ENCODE measurements at places on chromosomes 4 and X.

- no peak for DNase-seq
Observed at GRCh38 chr4:81625422-81626417, 154.0 kb upstream of the RASGEF1B start.

- DNase-seq = no peak
Observed at GRCh38 chr4:34861666-34862065, 1382.6 kb downstream of the ARAP2 start.

DNA sequence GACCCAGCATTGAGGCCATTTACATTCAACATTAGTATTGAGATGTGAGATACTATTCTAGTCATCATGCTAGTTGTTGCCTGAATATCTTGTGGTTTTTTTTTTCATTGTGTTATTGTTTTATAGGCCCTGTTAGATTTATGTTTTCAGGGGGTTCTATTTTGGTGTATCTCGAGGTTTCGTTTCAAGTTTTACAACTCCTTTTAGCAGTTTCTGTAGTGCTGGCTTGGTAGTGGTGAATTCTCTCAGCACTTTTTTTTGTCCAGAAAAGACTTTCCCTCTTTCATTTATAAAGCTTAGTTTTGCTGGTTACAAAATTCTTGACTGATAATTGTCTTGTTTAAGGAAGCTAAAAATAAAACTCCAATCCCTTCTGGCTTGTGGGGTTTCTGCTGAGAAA lies 115.5 kb downstream of the NPNT start:
- no peak for DNase-seq

DNA sequence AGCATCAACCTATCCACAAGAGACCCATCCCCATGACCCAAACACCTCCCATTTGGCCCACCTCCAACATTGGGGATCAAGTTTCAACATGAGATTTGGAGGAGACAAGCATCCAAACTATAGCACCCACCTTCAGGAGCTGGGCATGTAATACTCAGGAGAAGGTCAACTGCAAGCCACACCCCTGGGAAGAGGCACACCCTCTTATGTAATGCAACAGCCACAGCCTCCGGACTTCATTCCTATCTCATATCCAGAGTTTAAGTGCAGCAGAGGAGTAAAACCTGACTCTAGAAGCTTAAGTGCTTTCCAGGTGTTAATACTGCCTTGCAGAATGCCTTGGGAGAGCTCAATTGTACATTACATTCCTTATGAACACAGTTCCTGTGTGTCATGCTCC lies 197.4 kb downstream of the PTTG2 start:
- DNase-seq = no peak

GRCh38 chr4:183968931-183969330 lies 63.8 kb downstream of the STOX2 start:
- no peak for DNase-seq

GRCh38 chr4:53441564-53441963 lies 64.1 kb downstream of the FIP1L1 start:
- DNase-seq = no peak

- no peak for DNase-seq
Observed at GRCh38 chrX:129565046-129565650, 25.1 kb downstream of the OCRL start.

GRCh38 chr4:182170417-182170935 lies 72.7 kb upstream of the TENM3 start:
- DNase-seq = no peak

GRCh38 chrX:10828640-10829039 lies 208.3 kb upstream of the MID1 start:
- no peak for DNase-seq

- DNase-seq = no peak
Observed at GRCh38 chrX:20680998-20681397, 414.3 kb upstream of the RPS6KA3 start.

- DNase-seq = no peak
Observed at GRCh38 chr4:88009871-88010270, 2.4 kb downstream of the PKD2 start.

DNA sequence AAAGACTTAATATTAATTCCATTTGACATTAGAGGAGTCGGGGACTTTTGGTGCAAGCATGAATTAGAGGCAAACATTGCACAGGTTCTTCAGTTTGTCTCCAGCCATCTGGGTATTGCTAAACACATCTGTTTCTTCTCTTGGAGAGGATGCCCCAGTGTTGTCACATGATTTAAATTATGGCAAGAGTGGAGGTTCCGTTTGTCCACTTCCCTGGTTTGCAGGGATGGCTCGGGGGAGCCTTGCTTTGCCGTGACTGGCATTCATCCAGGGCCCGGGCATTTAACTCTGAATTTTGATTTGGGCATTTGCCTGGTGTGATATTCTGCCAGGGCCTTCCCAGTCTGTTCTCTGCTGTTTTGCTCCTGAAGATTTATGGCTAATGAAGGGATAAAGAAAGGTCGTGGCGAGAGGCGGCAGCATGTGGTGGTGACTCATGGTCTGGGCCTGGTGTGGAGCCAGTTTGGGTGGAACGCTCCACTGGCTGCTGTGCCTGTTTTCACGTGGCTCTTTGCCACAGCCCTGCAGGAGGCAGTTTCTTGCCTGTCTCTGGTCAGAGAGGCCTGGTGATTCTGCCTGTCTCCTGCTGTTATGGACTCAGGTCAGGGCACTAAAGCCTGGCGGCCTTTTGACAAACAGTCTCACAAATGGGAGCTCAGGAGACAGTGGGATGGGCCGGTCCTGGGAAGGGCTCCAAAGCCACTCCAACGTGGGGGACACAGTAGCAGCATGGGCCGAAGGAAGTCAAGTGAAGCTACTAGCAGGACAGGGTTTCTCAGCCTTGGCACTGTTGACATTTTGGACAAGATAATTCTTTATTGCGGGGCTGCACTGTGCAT lies 99.4 kb upstream of the PGRMC2 start:
- no peak for DNase-seq

DNA sequence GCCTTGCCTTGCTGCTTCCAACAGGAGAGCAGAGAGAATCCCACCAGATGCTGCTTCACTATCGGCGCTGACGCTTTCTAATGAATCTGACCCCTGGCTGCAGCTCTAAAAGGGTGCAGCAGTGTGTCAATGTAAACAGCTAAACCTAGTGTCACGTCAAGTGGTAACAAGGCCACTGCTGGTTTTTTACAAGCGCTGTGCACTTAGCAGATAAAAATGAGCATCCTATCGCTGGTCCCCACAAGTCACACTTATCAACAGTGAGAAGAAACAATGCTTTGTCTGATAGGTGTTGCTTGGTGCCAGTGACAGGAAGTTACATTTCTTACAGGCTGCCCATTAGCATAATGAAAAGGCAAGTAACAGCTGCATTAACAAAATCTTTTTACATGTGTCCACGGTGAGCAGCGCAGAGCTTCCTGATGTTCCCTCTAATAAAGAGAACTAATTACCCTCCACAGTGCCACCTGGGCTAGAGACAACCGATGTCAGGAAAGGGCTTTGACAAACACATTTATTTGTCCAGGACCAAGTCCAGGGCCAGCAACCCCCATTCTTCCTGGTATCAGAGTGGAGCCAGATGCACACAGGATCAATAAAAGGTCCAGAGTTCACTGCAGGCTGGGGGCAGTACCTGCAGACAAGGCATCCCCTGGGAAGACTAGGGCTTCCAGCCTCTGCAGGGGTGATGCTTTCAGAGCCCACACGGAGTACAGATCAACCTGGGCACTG lies 176.0 kb downstream of the MGST2 start:
- DNase-seq = no peak

GRCh38 chr4:168021666-168022065 lies 70.7 kb upstream of the ANXA10 start:
- no peak for DNase-seq

DNA sequence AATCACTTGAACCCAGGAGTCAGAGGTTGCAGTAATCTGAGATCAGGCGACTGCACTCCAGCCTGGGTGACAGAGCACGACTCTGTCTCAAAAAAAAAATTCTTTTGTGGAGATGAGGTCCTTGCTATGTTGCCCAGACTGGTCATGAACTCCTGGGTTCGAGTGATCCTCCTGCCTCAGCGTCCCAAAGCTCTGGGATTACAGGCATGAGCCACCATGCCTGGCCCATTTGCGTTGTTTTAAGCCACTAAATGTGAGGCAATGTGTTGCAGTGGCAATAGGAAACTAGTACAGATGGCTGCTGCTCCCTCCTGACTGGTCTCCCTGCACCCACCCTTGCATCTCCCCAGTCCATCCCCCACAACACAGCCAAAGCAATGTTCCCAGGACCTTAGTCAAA lies 40.0 kb upstream of the APLN start:
- no peak for DNase-seq

GRCh38 chr4:186500721-186501304 lies 54.6 kb downstream of the MTNR1A start:
- no peak for DNase-seq

DNA sequence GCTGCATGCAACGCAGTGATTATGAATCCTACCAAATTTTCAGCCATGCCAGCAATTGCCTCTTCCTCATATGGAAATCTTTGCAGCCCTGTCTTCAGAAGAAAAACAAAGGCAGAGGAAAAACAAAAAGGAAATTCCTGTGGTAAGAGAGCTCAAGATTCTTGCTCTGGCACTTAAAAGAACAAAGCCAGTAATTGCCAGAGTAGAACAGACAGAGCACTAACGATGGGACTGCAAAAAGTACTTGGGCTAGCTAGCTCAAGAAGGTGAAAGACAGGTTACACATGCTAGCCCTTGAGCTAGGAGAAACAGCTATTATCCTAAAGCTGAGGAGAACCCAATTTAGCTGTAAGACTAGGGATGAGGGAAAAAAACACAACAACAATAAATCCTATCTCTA lies 582.3 kb downstream of the KCNIP4 start:
- no peak for DNase-seq

- DNase-seq = no peak
Observed at GRCh38 chr4:127782025-127782274, 172 bp upstream of the HSPA4L start.

DNA sequence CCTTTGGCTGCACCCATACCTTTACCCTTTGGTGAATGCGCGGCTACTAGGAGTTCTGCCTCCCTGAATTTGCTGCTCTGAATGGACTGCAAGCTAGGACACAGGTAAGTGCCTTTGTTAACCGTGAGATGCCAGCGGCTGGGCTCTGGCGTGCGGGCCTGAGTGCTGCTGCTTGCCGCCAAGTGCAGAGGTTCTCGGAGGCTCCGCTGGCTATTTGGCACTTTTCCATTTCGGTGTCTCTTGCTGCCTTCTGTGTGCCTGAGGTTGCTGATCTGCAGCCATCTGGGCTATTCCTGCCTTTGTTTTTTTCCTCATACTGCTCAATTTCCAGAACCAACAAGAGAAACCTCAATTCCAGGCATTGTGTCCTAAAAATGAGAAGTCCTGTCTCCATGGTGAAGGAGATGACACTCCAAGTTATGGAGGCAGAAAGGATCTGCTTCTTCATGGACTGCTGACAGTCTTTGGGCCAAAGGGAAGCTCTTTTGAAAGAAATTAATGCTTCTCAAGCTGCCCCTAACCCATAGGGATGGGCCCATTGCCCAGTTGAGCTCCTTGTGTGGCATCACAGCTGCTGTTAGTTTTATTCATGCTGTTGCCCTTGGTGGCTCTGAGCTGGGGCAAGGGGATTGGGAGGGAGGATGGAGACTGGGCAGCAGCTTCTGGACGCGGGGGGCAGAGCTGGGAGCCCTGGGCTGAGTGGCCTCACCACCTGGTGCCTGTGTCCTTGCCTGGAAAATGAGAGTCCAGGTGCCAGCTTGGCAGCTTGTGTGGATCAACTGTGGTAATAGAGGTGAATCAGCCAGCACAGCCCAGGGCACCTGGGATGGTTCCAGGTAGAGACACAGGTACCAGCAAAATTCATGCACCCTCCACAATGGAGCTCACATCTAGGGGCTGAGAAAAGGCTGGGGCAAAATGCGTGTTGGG lies 3.8 kb upstream of the TBC1D14 start:
- no peak for DNase-seq

- DNase-seq = no peak
Observed at GRCh38 chrX:39335513-39336235, 534.4 kb downstream of the MID1IP1 start.

DNA sequence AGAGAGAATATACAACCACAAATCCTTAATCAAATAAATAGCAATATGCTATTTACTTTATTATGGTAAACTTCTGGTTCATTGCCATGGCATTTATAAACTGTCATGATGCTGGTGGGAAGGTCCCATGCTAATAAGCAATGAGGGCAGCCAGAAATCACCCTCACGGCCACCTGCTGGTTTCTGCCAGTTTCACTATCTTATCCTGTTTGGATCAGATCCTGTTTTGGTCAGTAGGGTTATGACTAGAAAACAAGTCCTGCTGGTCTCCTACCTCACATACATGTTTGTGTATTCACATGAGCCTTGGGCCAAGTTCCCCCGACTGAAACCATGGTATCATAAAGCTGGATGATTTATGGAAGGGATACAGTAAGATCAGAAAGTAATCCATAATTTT lies 28.1 kb downstream of the XAGE5 start:
- DNase-seq = no peak

DNA sequence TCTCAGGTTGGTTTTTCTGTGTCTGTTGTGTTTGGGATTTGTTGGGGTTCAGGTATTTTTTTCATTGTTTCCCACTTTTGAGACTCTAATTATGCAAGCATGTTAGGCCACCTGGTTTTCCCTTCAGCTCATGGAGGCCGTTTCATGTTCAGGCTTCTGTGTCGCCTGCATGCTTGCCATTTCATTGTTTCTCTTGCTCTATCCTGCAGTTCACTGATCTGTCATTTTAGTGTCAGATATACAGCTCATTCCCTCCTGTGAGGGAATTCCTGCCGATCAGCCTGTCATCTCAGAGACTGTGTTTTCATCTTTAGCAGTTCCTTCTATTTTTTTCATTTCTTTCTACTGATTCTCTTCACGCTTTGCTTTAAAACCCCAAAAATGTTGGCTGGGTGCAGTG lies 49.4 kb upstream of the HGFAC start:
- DNase-seq = no peak

DNA sequence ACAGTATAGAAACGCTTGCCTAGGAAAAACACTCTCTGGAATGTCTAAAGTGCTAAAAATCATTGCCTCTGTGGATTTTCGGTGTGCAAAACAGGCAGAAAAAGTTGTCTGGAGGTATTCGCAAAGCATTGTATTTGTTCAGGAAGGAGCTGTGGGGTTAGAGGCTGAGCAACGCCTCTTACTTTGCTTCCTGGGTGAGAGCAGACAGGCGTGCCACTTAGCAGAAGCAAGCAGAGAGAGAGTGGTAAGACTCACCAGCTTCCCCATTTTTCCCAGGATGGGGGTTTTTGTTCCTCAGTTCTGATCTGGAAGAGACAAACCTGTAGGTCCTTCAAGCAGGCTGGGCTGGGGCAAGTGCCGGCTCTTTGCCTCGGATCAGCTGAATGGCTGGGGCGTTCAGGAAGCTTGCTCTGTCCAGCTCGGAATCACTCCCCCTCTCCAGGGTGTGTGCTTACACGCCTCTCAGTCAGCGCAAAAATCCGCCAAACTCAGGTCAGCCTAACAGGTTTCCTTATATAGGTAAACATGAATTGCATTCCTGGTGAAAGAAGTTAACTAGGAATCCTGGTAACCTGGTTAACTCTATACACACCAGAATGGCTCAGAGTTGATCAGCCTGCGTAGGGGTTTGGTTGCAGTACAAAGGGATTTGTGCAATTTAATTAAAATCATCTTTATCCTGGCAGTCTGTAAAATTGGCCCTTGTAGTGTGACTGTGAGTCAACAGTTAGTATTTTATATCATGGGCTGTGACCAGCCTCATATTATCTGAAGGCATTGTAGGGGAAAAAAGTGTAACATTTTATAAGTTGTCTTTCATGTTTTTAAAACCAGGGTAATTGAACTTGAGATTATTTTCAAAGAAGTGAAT lies 213.1 kb upstream of the MID1 start:
- DNase-seq = no peak
